CD4-positive, alpha-beta T cell treated with Interleukin-6 at 100 ng/mL for 8 hours (primary cell): ENCODE measurements at places on chromosomes 3 and 15.

DNA sequence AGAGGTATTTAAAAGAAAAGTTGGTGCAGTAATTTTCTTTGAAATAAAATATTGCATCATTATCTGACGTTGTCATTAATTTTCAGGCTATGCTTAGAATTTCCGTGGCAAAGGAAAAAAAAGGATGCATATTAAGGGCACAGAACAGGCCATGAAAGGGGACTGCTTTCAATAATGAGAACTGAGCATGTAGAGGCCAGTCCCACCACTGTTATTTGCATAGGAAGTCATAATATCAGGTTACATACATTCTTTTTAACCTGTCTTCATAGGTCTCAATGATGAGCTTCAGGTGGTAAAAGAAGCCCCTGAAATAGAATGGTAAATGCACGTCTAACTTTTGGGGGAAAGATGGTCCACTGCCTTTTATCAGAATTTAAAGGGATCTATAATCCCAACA lies 272.1 kb upstream of the ALCAM start:
- no peak for DNase-seq

- DNase-seq: no peak
Measured at GRCh38 chr15:41883484-41883825, 10.4 kb downstream of the SPTBN5 start.

- DNase-seq: no peak
Measured at GRCh38 chr3:56257826-56258225, 210.4 kb downstream of the ERC2 start.

- no peak for DNase-seq
Measured at GRCh38 chr15:50098545-50098944, 20.5 kb downstream of the ATP8B4 start.

DNA sequence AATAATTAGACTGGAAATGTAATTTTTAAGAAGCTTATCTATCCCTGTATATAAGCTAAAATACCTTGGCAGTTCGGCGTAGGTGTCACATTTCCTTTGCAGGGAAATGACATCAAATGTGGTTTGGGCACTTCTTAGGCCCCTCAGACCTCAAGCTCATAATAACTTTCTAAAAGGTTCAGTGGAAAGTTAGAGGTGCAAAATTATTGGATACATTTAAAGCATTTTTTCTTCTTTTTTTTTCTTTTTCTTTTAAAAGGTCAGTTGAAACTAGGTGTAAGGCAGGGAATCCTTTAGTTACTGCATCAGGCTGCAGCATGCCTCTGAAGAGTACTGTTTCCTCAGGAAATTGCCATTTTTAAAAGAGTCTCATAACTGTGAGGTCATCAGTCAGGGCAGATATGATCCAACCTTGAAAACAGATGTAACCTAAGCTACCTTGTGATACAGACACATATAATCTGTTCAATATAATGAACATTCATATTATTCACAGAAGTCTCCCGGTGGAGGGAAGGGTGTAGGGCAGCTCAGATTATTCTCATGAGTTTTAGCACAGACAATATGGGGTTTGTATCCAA lies 4.8 kb downstream of the SACM1L start:
- peak; percentile 43 for DNase-seq

DNA sequence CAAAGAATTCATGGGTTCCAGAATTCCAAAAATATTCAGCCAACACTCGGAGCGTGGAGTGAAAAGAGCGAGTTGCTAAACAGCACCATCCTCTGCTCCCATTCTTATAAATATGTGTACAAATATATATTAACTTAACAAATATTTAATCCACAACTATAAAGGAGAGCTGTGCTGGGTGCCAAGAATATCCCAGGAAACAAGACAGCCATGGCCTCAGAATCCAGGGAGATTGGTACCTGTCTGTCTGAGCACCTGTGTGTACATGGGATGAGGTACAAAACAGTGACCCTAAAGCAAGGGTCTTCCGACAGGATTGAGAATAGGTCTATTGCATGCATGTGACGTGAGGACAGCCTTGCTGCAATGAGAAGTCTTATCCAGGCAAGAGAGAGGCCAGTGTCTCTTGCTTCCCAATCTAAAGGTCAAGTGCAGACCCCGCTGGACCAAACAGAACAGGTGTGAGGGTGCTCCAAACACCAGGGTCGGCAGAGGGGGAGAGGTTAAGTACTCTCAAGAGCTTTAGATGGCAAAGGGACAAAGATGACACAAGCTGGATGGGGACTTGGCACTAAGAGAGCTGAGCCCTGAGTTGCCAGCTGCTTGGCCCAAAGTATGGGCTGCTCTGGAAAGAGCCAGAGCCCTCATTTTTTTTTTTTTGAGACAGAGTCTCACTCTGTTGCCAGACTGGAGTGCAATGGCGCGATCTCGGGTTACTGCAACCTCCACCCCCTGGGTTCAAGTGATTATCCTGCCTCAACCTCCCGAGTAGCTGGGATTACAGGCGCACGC lies 36.2 kb downstream of the HOMER2 start:
- no peak for DNase-seq

GRCh38 chr3:133944181-133944580 lies 48.5 kb upstream of the RAB6B start:
- DNase-seq: no peak

DNA sequence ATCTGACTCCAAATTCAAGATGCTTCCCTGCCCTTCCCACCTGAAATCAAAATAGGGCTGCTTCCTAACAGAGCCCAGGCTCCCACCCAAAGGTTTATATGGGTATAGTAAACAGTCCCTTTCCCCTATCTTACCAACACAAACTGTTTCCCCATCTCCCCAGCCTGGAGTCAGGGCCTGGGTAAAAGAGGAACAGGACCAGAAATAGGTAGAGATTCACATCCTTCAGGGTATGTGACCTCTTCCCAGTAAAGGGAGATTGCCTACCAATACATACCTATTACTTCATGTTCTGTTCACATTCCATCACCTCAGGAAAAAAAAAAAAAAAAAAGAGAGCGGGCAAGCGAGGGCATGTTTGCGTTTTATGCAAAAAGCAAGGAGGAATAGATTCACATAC lies 9.7 kb upstream of the SHF start:
- no peak for DNase-seq

GRCh38 chr15:91973481-91973880 lies 120.0 kb downstream of the SLCO3A1 start:
- no peak for DNase-seq

- no peak for DNase-seq
Measured at GRCh38 chr3:123279121-123279520, 77.4 kb downstream of the SEC22A start.

- no peak for DNase-seq
Measured at GRCh38 chr15:71515375-71516186, 294.8 kb upstream of the NR2E3 start.

DNA sequence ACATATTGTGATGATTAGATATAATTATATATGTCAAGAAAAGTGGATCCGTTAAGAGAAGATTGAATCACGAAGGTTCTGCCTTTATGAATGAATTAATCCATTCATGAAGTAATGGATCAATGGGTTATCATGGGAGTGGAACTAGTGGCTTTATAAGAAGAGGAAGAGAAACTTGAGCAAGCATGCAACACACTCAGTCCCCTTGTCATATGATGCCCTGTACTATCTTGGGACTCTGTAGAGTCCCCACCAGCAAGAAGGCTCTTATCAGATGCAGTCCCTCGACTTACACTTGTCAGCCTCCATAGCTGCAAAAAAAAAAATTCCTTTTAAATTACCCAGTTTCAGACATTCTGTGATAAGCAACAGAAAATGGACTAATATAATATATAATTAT lies 301.9 kb downstream of the RAP2B start:
- no peak for DNase-seq

GRCh38 chr3:58013973-58014649 lies 5.9 kb downstream of the FLNB start:
- DNase-seq: no peak

- DNase-seq: no peak
Measured at GRCh38 chr15:24269166-24269571, 406.4 kb upstream of the NPAP1 start.

GRCh38 chr15:72770673-72771328 lies 12.8 kb downstream of the ADPGK start:
- no peak for DNase-seq

GRCh38 chr3:150314248-150315004 lies 93.7 kb upstream of the TSC22D2 start:
- DNase-seq: no peak

DNA sequence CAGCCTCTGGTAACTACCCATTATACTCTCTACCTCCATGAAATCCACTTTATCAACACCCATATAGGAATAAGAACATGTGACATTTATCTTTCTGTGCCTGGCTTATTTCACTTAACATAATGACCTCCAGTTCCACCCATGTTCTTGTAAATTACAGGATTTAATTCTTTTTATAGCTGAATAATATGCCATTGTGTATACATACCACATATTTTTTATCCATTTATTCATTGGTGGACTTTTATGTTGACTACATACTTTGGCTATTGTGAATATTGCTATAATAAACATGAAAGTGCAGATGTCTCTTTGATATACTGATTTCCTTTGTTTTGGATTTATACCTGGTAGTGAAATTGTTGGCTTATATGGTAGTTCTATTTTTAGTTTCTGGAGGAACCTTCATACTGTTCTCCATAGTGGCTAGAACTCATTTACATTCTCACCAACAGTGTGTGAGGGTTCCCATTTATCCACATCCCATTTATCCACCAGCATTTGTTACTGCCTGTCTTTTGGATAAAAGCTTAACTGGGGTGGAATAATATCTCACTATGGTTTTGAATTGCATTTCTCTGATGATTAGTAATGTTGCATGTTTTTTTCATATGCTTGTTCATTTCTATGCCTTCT lies 473.4 kb downstream of the TBL1XR1 start:
- no peak for DNase-seq

GRCh38 chr3:55017876-55018275 lies 90.0 kb upstream of the LRTM1 start:
- no peak for DNase-seq

- no peak for DNase-seq
Measured at GRCh38 chr15:66126456-66126855, 127.1 kb downstream of the MEGF11 start.

DNA sequence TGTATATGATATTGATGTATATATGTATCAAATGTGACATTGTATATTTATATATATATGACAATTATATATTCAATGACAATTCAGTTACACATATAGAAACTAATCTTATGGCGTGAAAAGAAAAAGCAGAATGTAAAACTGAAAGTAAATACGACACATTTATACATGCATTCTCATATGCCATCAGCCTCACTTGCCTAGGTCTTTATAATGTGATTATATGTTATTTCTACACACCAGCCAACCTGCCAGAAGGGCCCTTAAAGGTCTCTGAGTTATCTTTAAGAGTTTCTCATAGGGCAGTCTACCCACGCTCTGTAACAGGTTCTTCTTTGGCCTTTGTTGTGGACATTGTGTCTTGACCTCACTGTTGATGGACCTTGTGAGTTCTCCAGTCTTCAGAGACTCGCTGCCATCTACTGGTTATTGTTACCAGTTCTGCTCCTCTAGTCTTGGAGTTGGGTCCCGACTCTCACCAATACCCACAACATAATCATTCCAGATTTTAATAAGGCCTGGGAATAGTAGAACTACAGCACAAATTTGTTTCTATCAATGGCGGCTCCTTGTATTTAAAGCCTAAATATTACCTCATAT lies 371.5 kb upstream of the GOLIM4 start:
- no peak for DNase-seq

GRCh38 chr3:15942462-15942861 lies 144.7 kb upstream of the ANKRD28 start:
- DNase-seq: no peak
